IMR-90 (cell line): ENCODE measurements at places on chromosomes 16 and 17. TPM values are rescaled to one million over a fixed set of nuclear protein-coding genes. Genes with fewer than 3 reads are reported as not detected.
A peak's percentile ranks its signal among the peaks of the same experiment; 100 is the strongest.

GRCh38 chr17:66904760-66905624 lies 59.5 kb upstream of the CACNG4 start:
- peak; percentile 72 for DNase-seq

DNA sequence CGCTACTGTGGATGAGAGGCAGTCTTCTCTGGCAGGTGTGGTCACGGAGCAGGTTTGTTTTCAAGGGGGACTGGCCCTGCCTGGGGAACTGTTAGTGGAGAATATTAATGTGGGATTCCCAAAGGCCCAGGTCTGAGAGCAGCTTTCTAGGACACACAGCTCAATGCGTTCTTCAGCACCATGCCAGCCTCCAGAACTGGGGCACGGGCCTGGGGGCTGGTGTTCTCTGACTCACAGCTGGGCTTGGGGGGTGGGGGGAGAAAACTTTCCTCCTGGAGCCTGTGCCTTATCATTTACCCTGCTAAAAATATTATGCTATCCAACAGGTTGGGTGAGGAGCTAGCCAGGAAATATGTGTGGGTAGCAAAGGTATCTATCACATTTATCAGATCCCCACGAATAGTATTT lies 13.5 kb upstream of the LHX1 start:
- no peak for DNase-seq

DNA sequence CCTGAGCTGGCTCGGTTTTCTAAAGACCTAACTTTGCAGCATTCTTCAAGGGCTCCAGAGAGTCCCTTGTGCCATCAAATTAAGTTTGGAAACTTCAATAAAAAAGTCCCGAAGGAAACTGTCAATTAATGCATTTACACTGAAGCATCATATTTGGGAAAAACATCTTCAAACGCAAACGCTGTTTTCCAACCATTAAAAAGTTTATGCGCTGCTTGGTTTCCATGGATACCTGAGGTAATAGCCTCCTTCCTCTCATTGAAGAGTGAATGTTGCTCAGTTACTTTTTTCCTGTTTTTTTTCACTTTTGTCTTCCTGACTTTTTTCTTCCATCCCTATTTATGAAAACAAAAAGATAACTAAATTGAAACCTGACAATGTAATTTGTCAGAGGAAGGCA lies 399.1 kb downstream of the MAF start:
- DNase-seq, result no peak

GRCh38 chr16:57708168-57708567 lies 13.6 kb downstream of the DRC7 start:
- peak; percentile 3 for DNase-seq

- DNase-seq, result no peak
Measured at GRCh38 chr17:32609085-32609484, 122.3 kb downstream of the CDK5R1 start.

DNA sequence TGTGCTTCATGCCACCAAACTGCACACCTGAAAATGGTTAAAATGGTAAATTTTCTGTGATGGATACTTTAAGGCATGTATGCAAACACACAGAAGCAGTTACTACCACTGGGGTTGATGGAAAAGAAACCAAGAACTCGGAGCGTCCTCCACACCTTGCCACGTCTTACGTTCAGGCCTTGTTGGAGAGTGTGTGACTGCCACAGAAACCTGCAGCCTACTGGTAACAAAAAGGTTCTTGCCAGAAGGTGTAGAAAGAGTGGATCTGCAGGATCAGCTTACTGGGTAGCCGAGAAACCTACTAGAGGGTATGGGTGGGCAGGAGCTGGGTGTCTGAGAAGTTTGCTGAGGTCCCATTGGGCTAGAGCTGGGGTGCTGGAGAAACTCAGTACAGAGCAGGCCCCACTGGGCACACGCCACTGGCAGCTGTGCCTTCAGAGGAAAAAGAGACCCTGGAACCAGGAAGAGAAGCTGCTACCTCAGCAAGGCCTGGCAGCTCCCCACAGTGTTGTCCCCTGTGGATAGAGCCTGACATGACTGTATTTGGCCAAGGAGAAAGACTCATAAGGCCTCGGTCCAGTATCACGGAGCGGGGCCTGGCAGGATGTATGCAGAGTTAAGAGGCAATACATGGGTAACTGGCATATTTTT lies 204.6 kb downstream of the SEC14L1 start:
- DNase-seq, result no peak

The NPIPA2 gene
- total RNA-seq, result not detected in 2 replicates

The ZNF423 gene
- under 0.01 TPM in 2 replicates for total RNA-seq

The HNF1B gene
- total RNA-seq, result not detected in 2 replicates

The DUS1L gene
- 26.9 and 29.0 TPM in 2 replicates for total RNA-seq

The KRTAP2-3 gene
- 1.4 TPM in 2 replicates for total RNA-seq

The LHX1 gene
- not detected in 2 replicates for total RNA-seq

The SLC12A3 gene
- total RNA-seq, result not detected in 2 replicates

The EVPL gene
- not detected in 2 replicates for total RNA-seq
